ENCODE measurements at places on chromosomes 3 and 15.

GRCh38 chr3:11575677-11576076 lies 68.0 kb downstream of the VGLL4 start:
- no peak for DNase-seq

- no peak for DNase-seq
Observed at GRCh38 chr3:50620820-50621219, 3.9 kb downstream of the MAPKAPK3 start.

DNA sequence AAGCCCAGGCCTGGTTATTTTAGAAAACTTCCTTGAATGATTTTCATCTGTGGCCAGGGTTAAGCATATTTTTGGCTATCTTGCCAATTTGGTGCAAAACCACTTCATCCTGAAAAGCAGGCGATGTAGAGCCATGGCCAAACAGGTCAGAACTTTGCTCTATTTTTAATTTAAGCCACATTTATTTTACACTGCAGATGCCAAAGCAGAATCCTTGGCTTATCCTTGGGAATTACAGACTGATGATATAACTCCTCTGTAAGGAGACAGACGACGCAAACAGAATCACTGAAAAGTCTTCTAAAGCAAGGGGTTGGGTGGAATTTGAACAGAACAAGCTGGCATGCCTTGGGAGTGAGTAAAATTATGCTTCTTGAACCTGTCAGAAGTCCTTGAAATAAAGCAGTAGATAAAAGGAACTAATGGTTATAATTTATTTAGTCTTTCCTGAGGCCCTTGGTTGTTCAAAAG lies 121.9 kb downstream of the CHST2 start:
- no peak for DNase-seq

DNA sequence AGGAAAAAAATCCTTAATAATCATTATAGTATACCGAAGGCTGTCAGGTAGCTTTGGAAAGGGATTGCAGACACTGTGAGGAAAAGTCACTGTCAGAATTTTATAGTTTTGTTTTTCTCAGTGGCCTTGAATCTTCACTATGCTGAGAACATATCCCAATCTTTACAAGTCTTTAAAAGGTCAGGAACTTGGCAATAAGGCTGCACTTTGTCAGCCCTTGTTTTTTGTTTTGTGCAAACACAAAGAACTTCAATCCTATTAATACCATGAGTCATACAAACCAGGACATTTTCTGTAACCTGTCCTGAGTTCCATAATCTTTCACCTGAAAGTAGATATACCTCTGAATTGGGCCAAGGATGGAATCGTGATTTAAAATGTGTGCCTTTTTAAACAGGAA lies 45.6 kb upstream of the PIK3R4 start:
- no peak for DNase-seq

DNA sequence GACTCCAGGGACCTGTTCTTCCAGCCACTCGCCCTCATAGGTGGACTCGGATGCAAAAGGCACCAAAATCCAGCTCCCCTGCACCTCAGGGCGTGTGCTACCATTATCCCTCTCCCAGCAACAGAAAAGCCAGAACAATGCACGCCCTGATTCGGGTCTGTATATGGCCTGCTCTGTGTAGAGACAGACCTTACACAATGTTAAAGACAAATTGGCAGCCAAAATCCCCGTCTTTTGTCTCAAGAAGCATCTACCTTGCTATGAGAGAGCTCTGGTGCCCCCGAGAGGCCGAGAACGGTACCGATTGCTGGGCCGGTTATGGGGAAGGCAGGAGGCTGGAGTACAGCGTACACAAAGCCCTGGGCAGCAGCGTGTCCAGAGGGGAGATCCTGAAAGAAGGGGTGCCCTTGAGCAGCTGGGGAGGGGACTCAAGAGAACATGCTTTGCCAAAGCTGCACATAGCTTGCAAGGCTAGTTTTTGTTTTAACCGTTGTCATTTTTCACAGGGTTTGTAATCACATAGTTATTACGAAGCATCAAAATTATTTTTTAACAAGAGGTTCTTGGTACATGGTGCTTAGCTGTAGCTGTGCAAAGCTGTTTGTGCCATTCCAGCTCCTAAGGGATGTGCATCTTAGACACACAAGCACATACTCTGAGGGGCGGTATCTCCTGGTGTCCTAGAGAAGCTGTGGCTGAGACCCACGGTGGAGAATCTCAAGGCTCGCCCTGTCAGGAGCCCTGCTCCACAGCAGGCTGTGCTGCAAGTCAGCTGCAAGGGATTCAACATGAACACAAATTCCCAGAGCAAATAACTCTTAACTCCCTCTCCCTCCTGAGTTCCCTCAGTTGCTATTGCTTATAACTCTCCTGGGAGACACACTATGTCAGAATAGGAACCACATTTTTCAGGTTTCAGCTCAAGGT lies 461.5 kb upstream of the PPP2R3A start:
- no peak for DNase-seq

DNA sequence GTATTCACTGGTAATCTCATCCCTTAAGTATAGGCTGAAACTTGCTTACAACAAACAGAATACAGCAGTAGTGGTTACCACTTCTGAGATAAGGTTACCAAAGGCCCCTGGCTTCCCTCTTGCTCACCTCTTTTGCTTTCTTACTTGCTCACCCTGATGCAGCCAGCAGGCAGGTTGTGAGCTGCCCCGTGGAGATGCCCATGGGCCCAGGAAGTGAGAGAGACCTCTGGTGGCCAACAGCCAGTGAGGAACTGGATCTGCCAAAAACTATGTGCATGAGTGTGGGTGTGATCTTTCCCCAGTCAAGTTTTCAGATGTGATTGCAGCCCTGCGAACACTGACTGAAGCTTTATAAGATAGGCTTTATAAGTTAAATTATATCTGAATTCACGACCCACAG lies 48.7 kb downstream of the NMNAT3 start:
- DNase-seq: no peak

- DNase-seq: no peak
Observed at GRCh38 chr3:27485866-27486265, 1.7 kb upstream of the SLC4A7 start.

DNA sequence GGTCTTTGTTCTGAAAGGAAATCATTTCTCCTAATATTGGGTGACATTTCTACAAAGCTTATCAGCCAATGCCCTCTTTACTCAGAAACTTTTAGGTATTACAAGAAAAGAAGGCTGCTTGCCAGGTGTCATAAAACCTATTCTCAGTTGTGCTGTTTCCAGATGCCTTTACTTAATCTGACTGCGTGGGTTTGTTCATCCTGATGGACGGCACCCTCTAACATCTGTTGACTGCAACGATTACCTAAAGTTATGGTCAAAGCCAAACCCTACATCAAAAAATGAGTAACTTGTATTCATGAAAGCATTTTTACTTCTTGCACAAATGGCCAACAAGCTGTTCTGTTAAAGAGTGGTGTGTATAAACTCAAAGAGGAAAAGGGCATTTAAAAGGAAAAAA lies 207.7 kb upstream of the PDZRN3 start:
- no peak for DNase-seq

DNA sequence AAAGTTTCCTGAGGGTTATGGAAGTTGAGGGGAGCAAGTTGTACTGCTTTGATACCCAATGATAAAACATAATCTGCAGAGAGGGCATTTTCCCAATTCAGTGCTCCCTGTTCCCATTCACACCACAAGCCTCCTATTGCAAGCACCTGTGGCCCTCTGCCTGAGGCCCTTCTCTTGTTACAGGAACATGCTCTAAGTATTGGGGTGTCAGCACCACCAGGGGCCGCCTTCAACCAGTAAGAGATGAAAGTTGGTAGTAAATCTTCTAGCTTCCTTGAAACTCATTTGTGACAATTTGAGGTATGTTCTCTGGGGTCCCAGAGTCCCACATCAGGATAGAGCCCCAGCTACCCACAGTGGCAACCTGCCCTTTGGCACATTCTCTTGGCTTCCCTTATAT lies 265.4 kb upstream of the ARHGEF26 start:
- no peak for DNase-seq

- DNase-seq: no peak
Observed at GRCh38 chr15:41474436-41474835, 19.2 kb upstream of the ITPKA start.

- DNase-seq: no peak
Observed at GRCh38 chr15:91508633-91509032, 344.9 kb upstream of the SLCO3A1 start.

- no peak for DNase-seq
Observed at GRCh38 chr3:148906667-148907066, 41.6 kb downstream of the CPA3 start.

- DNase-seq: no peak
Observed at GRCh38 chr15:32730677-32731654, 13.2 kb downstream of the GREM1 start.

DNA sequence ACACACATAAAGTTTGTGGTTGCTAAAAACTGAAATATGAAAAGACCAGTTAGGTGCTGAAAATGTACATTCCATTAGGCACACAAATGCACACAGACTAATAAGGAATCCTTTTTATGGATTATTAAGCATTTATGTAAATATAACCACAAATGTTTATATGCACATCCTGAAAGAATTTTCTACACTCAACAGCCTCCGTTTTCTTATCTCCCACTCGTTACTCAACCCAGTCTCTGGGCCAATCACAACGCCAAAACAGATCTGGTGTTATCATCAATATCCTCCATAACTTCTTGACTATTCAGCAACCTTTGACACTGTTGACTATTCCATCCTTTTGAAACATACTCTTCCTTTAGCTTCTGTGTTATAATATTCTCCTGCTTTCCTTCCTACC lies 136.4 kb downstream of the ATP8B4 start:
- no peak for DNase-seq

- DNase-seq: no peak
Observed at GRCh38 chr3:126348308-126348920, 8.8 kb downstream of the KLF15 start.

DNA sequence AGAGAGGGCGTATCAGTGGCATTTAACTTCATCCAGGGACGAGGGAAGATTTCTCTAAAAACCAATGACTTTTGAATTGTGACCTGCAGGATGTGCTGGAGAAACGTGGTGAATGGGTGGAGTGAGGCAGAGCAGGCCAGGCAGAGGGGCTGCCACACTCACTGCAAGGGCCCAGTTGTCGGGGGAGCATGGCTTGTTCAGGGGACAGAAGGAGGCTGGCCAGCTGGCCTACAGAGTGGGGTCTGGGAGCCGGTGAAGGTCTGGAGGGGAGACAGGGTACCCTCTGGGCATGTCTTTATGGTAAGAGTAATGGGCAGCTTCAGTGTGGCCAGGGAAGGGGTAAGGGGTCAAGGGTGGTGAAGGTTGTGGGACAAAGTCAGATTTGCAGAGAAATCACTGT lies 225.2 kb upstream of the RGMA start:
- no peak for DNase-seq

GRCh38 chr3:60178931-60179653 lies 1072.2 kb downstream of the FHIT start:
- DNase-seq: no peak

GRCh38 chr3:50617911-50618481 lies 1.0 kb downstream of the MAPKAPK3 start:
- no peak for DNase-seq

DNA sequence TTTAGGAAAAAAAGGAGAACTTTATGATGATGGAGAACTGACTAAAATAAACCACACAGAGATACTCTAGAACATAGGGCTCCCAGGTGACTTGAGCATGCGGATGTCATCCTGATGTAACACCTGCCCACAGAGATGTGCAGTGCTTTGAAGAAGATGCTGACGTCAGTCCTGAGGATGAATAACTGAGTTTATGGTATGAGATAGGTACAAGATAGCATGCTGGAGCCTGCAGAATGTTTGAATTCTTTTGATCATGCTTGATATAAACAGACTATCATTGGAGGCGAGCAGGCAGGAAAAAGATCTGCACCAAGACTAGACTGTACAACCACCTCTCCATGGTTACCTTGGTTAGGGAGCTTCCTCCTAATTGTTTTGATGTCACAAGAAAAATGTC lies 12.4 kb downstream of the CCR4 start:
- no peak for DNase-seq

Data from activated CD8-positive, alpha-beta memory T cell treated with anti-CD3 and anti-CD28 coated beads, Interleukin-2, amount 50 U/mL, for 4 hours (primary cell).